Mucosa of descending colon (tissue), 3 donors: ENCODE measurements at places on chromosomes 11 and 22.

DNA sequence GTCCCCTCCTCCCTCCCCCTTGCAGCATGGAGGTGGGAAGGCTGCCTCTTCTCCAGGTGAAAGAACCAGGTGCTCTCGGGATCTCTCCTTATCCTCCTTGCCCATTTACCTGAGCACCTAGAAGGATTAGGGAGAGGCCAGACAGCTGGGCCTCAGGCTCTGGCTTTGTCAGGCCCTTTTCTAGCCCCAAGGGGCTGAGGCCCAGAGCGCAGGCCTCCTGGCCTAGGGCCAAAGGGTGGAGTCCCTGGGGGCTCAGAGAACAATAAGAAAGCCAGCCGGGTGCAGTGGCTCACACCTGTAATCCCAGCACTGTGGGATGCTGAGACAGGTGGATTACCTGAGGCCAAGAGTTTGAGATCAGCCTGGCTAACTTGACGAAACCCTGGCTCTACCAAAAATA is 5.4 kb upstream of the TTLL1 start:
- DNase-seq, result no peak

- no peak for DNase-seq
Measured at GRCh38 chr11:45791524-45791923, 13.4 kb upstream of the SLC35C1 start.

DNA sequence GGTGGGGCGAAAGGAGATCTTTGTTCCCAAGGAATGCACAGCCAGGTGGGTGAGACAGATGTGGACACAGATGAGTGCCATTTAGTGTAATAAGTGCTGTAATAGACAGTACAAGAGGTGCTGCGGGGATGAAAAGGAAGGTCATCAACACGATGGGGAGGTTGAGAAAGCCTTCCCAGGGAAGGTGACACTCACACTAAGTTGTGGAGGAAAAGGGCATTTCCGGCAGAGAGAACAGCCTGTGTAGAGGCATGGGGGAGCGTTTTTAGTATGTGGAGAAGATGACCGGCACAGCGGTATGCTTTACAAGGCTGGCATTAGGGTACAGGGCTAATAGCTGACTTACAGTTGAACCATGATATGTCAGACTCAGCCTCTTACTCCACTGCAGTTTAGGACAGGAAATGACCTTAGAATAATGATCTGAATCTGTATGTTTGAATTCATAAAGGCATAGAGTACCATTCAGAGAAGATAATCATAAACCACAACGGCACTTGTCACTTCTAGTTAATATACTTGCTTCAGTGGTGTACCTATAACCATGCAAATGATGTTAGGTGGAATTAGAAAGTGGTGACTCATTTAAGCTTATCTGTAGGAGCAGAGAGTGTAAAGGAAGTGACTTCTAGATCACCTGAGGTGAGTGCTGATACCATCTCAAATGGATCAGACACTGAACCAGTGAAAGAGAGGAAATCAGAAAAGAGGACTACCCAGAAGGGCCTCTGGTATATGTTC is 60.6 kb downstream of the FAM83F start:
- DNase-seq, result no peak

GRCh38 chr11:113774174-113774503 is 647 bp upstream of the ZW10 start:
- no peak for DNase-seq
